ENCODE measurements at places on chromosomes 7 and 10.

- DNase-seq = no peak
Observed at GRCh38 chr7:79951415-79951814, 183.2 kb upstream of the GNAI1 start.

DNA sequence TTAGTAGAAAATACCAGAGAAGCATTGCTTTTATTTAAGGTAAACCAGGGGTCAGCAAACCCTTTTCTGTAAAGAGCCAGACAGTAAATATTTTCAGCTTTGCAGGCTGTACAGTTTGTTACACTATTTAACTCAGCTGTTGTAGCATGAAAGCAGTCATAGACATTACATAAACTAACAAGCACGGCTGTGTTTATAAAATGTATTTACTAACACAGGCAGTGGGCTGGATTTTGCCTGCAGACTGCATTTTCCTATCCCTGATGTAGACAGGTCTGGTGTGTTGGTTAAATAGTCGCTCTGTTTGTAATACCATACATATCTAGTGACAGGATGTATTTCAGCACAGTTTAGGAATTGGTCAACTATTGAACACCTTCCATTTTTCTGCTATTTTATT is 129.3 kb downstream of the ST7 start:
- DNase-seq = no peak

- DNase-seq = no peak
Observed at GRCh38 chr10:14296065-14296709, 34.5 kb downstream of the FRMD4A start.

- no peak for DNase-seq
Observed at GRCh38 chr7:40700653-40701421, 566.0 kb downstream of the SUGCT start.

GRCh38 chr7:30722671-30723070 is 29.3 kb upstream of the INMT start:
- DNase-seq = no peak

- DNase-seq = no peak
Observed at GRCh38 chr10:61138708-61139591, 195.0 kb upstream of the RHOBTB1 start.

DNA sequence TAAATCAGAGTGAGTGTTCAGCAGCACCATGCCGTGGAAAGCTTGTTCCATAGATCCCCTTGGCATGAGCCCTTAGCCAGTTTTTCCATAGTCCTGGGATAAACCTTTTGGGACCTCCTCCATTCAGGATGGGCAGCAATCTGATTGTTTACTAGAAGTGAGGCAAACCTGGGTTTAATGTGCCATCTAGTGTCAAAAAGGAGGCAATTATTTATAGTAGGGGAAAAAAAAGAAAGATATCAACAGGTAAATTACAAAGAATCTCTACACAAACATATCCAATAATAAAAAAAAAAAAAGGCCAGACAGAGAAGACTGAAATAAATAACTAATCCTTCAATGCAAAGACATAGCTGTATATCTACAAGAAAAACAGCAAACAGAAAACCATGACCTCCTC is 229.0 kb upstream of the STK17A start:
- DNase-seq = no peak

GRCh38 chr10:129305046-129305445 is 162.0 kb upstream of the MGMT start:
- DNase-seq = no peak

DNA sequence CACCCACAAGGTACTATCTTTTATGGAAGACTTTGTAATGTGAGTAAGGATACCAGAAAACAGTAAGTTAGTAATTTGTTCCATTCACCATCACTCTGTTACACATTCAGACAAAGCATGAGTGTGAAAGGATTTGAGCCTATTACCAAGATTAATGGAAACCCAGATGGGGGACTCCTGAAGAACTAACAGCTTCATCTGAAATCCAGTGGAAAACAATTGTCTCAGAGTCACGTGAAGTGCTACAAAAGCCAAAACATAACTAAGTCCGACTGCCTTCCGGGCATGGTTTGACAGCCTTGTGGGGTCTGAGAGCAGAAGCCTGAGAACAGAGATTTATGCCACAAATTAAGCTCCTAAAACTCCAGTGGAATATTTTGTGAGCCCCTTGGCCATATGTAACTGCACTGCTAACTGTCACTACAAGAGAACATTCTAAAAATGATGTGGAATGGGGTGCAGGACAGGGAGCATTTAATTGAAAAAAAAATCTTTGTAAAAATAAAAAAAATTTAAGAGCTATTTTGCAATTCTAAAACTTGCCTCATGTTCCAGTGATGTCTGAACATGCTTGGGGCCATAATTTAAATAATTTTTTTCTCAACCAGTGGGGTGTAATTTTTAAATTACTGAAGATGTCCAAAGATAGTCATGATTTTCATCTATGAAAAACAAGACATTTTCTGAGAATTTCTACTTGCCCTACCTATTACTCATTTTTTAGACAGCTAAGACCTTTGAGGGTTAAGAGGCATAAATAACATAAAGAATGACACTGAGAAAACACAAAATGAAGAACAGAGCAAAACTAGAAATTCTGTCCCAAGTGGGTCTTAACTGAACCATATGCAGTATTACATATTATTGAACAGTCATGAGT is 555.0 kb downstream of the INHBA start:
- no peak for DNase-seq

DNA sequence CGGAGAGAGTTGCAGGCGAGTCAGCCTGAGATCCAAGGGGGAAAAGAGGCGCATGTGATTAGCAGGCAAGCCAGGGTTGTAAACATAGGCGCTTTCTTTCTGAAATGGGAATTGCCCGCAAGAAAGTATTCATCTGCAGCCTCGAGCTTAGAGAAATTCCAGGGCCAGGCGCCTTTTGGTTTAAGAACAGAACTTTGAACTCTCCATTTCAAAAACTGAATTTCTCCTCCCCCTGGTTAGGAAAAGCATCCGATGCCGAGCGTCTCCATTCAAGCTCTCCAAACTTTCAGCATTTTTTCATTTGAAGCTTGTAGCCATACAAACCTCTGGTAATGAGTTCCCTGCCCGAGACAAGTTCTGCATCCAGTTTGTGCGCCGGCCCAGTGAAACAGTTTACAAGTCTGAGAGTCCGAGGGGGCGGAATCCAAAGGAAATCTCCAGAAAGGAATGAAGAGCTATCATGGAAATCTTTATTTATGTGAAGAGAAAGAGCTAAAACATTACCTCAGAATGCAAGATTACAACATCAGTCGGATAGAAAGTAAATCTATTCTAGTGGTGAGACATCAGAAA is 69.9 kb downstream of the FAM204A start:
- no peak for DNase-seq

DNA sequence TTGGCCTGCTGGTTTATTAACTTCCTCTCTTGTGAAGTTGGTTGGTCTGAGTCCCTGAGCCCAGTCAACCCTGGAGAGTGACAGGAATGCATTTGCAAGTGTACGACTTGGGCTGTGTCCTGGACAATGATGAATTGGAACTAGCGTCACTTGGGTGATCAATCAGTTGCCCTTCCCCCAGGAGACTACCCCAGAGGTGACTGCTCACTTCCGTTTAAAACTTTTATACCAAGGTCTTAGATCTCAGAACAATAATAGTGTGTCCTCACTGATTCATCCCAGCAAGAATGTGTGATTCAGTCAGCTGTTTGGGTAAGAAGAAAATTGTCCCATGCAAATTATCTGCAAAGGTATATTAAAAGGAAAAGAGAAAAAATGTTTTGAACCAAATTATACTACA is 102.9 kb upstream of the ARMC3 start:
- no peak for DNase-seq

DNA sequence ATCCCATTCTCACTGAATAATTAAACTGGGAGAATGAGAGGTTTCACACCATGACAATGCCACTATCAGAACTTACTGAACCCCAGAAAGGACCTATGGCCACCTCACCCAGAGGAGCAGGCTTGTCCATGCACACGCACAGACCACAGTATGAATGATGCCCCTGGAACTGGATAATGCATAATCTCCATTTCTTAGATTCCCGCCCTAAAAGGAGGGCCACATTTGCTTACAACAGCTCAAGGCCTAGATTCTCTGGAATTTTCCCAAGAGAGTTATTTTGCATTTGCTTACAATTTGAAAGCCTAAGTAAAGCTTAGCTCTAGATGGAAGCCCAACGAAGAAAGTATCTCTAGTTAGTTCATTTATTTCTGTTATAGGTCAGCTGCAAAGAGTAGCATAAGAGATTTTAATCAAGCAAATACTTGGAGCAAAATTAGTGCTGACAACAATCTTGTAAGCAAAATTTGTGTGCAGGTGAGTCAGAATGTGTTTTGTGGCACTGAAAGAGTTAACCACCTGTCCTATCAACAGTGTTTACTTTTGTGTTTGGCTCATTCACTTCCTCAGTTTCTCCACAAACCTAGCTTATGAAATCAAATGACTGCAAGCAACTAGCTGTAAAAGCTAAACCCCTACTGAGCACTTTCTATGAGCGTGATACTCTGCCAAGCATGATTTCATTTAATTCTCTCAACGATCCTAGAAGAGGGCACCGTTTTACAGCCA is 32.1 kb downstream of the ELMO1 start:
- DNase-seq = no peak

DNA sequence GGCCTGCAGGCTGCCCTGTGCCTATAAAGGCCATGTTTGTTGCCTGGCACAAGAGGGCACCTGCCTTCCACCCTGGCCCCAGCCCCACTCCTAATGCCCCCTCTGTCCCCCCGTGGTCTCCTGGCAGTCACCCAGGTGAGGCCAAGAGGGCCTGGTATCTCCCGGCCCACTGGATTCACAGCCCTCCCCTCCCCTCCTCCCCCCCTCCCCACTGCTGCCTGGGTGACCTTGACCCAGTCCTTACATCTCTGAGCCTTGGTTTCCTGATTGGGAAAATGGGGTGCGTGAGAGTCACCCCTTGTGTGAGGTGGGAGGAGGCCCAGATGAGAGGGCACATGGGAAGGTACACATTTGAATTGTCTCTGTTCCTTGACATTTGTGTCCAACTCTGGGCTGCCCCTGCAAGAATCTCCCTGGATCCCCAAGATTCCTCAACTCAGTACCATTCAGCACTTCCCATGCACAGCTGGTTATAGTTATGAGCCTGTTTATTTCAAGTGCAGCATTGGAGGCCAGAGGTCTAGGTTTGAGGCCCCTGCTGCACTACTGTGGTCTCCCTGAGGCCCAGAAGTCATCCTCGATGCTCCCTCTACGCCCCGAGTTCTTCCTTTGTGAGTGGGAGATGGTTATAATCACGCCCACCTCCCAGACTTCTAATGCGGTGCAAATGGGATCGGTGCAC is 58.9 kb downstream of the TMEM270 start:
- no peak for DNase-seq

- no peak for DNase-seq
Observed at GRCh38 chr7:111927353-111928019, 278.7 kb downstream of the DOCK4 start.

DNA sequence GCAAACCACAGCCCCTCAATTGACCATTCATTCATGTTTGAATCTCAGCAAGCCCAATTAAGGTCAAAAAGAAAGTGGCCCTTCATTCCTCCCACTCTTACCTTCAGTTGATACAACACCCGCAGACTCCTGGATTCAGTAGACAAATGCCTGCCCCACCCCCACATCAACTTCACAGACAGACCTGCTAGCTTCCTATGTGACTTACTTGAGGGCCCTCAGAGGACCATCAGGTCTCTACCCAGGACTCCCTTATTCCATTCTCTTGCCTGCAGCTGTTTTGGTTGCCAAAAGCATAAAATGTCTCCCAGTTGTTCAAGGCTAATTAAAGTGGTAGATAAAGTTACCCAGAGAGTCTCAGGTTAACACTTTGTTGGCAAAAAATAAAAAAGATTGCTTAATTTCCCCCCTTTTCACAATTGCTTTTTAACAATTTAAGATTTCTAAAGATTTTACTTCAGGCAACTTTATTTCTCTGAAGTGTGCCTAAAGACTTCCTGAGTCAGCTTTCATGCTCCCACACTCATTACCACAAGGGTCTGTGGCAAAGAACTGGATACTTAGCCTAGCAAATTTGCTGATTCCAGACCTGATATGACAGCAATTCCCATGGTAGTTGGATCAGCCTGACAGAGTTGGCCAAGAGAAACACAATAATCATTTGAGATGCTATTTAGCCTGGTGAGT is 3.3 kb upstream of the MTERF1 start:
- DNase-seq = no peak

GRCh38 chr10:119694608-119695007 is 31.2 kb upstream of the INPP5F start:
- DNase-seq = no peak

GRCh38 chr10:49324711-49325110 is 25.7 kb downstream of the C10orf71 start:
- no peak for DNase-seq

- peak; percentile 67 for DNase-seq
Observed at GRCh38 chr7:135169141-135169963, 1.2 kb downstream of the CYREN start.

- DNase-seq = no peak
Observed at GRCh38 chr7:111027396-111027795, 63.5 kb upstream of the LRRN3 start.

DNA sequence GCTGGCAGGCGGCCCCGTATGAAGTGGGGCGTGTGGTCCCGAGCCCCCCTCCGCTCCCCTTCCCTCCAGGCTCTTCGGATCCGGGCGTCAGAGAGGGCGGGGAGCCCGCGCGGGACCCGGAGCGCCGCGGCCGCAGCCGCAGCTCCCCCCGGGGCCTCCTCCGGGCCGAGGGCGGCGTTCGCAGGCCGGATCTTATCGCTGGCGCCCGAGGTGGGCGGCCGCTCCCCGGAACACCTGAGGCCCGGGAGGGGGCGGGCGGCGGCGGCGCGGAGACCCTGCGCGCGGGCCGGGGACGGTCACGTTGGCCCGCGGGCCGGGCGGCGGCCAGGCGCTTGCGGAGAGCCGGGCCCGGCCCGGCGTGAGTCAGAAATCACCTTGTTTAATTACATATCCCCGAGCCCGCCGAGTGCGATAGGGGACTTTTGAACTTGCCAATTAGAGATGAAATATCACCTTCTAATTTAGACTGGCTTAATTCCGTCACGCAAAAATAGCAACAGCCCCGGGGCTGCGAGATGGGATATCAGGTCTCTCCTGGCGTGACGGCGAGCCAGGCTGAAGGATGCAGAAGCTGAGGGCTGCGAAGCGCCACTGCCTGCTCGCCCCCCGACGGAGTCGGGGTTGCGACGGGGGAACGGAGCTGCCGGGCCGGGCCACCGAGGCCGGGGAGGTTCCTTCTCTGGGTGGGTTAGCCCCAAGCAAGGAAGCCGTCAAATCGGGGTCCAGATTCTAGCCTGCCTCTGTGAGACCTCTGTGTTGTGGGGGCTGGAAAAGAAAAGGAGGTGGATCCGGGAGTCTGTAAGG is 43.4 kb downstream of the LDB3 start:
- DNase-seq = no peak

GRCh38 chr7:92848851-92849250 is 12.5 kb upstream of the CDK6 start:
- DNase-seq = no peak
